Stimulated activated CD4-positive, alpha-beta T cell treated with anti-CD3 and anti-CD28 coated beads, Interleukin-15, amount 100 ng/mL, for 24 hours (primary cell): ENCODE measurements at places on chromosomes 12 and 14.
A peak's percentile ranks its signal among the peaks of the same experiment; 100 is the strongest.

- DNase-seq, result peak; percentile 40
Observed at GRCh38 chr12:1619587-1619986, 9.4 kb upstream of the WNT5B start.

DNA sequence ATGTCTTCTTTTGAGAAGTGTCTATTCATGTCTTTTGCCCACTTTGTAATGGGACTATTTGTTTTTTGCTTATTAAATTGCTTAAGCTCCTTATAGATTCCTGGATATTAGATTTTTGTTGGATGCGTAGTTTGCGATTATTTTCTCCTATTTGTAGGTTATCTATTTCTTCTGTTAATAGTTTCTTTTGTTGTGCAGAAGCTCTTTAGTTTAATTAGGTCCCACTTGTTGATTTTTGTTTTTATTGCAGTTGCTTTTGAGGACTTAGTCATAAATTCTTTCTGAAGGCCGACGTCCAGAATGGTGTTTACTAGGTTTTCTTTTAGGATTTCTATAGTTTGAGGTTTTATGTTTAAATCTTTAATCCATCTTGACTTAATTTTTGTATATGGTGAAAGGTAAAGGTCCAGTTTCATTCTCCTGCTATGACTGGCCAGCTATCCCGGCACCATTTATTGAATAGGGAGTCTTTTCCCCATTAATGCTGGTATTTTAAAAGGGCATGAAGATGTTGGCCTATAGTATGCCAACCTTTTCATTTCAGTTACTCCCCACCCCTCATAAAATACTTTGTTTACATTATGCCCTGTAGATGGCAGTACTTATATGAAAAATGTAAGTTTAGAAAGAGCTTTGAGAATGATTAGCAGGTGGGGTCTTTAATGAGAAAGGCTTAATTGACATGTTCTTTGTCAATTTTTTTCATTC lies 62.9 kb upstream of the PSMA6 start:
- no peak for DNase-seq

DNA sequence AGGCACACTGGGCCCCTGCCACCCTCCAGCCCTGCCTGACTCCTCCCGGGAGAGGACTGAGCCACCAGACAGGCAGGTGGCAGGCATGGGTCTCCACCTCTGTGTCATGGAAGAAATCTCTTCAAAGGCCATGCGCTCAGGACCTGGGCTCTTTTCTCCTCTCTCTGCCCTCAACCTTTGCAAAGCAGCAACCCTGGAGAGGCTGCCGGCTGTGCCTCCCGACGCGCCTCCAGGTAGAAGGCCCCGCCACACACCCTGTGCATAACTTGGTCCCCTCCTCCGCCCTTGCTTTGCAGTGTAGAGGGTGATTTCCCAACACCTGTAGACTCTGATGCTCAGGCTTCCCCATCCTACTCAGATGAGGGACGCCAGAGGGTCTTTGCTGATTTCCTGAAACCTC lies 28.2 kb upstream of the TMEM179 start:
- no peak for DNase-seq

- no peak for DNase-seq
Observed at GRCh38 chr12:114851981-114852380, 168.0 kb upstream of the TBX3 start.

- DNase-seq, result no peak
Observed at GRCh38 chr14:26526137-26526536, 71.7 kb downstream of the NOVA1 start.

GRCh38 chr12:72289633-72290032 lies 17.5 kb downstream of the TRHDE start:
- DNase-seq, result no peak

GRCh38 chr12:68480526-68480925 lies 130.2 kb upstream of the RAP1B start:
- no peak for DNase-seq

DNA sequence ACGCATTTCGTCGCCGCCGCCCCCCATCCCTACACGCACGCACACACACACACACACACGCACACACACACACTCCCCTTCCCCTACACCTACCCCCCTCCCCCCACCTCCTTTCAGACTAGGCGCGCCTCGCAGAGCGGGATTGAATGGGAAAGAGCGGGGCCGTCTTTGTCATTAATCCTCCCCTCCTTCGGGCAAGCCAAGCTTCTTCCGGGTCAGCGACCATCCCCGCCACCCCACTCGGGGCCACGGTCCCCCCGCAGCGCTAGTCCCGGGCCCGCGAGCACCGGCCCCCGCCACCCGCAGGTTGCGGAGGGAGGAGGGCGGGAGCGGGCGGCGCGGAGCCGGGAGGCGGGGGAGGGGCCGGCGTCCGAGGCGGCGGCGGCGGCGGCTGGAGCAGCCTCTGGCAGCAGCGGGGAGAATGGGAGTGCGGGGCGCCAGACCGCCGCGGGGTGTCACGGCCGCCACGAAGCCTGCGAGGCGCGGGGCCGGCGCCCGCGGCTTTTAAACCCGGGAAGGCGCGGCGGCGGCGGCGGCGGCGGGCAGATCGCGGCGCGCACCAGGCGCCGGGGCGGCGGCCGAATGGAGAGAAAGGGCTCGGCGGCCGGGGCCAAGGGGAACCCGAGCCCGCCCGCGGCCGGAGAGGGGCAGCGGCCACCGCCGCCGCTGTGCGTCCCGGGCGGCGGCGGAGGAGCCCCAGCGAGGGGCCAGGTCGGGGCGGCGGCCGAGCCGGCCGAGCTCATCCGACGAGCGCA lies at the start of gene TTC9:
Gene TTC9, plus strand, starts transcription at position 369 of the 755 bp plus-strand sequence. Its CDS starts 214 bp downstream, at position 583.
- DNase-seq, result peak; percentile 50

DNA sequence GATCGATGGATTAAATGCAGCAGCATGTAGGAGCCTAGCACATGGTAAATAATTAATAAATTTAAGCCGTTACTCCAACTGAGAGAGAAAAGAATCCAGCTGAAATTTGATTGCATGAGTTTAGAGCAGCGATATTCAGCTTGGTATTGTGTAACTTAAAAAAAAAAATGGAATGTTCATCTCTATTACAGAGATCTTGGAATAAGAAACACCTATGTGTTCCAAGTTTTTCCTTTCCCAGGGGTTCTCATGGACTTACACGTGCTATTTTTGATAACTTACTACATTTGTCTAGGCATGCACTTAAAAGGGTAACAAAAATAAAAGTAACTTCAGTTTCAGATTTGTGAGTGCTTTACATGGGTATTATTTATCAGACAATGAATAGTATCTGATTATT lies 122.8 kb downstream of the RASSF9 start:
- no peak for DNase-seq

DNA sequence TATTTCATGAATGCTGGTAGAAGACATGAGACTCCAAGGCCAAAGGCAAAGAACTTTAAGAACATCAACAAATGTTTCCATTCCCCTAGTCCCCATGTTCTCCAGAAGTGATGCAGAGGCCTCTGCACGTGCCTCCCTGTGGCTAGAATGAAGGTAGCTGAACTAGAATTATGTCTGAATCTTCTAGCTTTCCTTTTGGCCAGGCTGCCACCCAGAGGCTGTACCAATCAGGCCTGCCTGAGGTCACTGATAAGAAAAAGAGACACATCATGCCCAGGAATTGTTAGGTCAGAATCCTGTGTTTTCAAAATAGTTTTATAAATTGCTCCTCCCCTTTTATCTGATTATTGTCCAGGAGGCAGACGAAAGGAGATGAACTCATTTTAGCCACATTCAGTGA lies 188.0 kb upstream of the SLC16A7 start:
- no peak for DNase-seq

- DNase-seq, result no peak
Observed at GRCh38 chr12:67085699-67086098, 183.5 kb upstream of the CAND1 start.

DNA sequence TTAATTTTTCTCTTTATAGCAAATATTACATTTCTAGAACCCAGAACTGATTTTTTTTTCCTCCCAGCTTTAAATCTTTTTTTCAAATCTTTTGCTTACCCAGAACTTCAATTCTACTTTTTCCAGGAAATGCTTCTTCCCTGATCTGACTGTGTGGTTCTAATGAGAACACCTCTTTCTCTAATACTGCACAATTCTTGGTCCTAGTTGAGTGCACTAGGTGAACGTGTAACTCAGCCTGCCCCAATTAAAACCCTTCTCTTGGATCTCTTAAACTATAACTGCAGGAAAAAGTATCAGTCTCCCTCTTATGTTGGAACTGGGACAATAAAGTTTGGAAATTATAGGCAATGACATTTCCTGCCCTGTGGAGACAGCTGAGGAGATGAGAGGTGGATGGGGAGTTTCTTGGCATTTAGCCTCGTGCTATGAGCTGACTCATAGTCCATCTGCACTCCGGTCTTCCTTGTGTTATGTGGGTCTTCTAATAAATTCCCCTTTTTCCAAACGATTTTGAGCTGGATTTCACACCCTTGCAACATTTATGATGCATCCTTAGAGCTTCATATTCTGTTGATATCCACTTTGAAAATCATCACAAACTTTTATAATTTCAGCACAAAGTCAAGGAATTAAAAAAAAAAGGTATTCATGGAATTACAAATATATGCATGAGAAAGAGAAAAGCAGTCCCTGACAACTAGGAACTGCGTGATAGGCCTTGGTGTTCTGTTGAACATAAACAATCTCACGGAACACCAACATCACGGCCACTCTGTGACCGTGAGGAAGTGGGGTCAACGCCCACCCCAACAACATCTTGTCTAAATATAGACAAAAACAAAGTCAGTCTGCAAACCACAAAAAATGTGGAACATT lies 52.4 kb downstream of the BRMS1L start:
- DNase-seq, result no peak

GRCh38 chr14:78666336-78667056 lies 496.3 kb downstream of the NRXN3 start:
- DNase-seq, result no peak

GRCh38 chr12:65823513-65824375 lies 539 bp upstream of the HMGA2 start:
- peak; percentile 35 for DNase-seq

- peak; percentile 39 for DNase-seq
Observed at GRCh38 chr12:44874981-44875416, 1.1 kb downstream of the NELL2 start.

GRCh38 chr14:76810953-76811400 lies 1.7 kb downstream of the ANGEL1 start:
- peak; percentile 14 for DNase-seq

- no peak for DNase-seq
Observed at GRCh38 chr14:30620178-30620577, 1.9 kb upstream of the SCFD1 start.

- no peak for DNase-seq
Observed at GRCh38 chr12:70598467-70599193, 38.6 kb downstream of the PTPRB start.

- DNase-seq, result no peak
Observed at GRCh38 chr12:57893431-57894353, 47.2 kb upstream of the CTDSP2 start.

- DNase-seq, result no peak
Observed at GRCh38 chr14:62187265-62187664, 425.0 kb downstream of the SNAPC1 start.

GRCh38 chr12:120064054-120064940 lies 52.3 kb downstream of the RAB35 start:
- DNase-seq, result no peak

GRCh38 chr12:124646385-124647230 lies 79.2 kb upstream of the NCOR2 start:
- peak; percentile 77 for DNase-seq

- no peak for DNase-seq
Observed at GRCh38 chr12:8829125-8829518, 6.7 kb downstream of the A2ML1 start.

DNA sequence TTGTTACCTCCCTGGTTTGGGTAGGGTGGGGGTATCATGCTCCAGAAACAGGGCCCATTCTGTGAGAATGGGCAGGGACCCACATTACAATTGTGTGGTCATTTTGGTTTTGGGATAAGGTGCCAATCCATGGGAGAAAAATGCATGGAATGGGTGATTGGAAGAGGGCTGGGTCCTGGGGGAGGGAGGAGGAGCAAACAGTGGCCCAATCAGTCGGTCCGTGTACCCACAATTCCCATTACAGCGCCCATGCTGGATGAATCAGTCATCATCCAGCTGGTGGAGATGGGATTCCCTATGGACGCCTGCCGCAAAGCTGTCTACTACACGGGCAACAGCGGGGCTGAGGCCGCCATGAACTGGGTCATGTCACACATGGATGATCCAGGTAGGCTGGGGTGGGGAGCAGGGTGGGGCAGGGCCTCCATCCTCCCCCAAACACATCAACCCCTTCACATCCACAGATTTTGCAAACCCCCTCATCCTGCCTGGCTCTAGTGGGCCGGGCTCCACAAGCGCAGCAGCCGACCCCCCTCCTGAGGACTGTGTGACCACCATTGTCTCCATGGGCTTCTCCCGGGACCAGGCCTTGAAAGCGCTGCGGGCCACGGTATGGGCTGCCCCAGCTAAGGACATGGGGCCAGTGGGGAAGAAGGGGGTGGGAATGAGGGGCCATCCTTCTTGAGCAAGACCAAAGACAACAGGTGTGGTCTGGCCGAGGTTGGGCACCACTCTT lies 3.6 kb upstream of the TPI1 start:
- DNase-seq, result no peak

- no peak for DNase-seq
Observed at GRCh38 chr12:112939761-112940381, 1.6 kb downstream of the OAS3 start.

GRCh38 chr12:63103494-63104131 lies 47.4 kb downstream of the AVPR1A start:
- peak; percentile 3 for DNase-seq

- DNase-seq, result no peak
Observed at GRCh38 chr14:68893566-68893965, 85.5 kb downstream of the ACTN1 start.

DNA sequence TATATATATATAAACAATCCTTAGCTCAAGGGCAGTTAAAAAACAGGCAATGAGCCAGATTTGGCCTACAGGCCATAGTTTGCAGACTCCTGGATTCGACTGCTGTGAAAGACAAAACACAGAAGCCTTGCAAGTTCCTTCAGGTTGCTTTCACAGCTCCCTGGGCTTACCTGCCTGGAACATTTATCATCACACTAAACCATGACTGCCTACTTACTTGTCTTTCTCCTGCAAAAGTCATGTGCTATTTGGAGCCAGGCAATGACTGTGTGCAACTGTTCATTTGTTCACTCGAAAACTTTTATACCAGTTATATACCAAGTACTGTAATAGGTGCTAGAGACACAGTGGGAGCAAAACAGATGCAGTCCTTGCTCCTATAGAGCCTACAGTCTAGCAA lies 2.2 kb upstream of the RPS6KA5 start:
- no peak for DNase-seq
